Activated naive CD8-positive, alpha-beta T cell treated with anti-CD3 and anti-CD28 coated beads, Interleukin-2, amount 50 U/mL, for 24 hours (primary cell): ENCODE measurements at places on chromosomes 16 and 17.

DNA sequence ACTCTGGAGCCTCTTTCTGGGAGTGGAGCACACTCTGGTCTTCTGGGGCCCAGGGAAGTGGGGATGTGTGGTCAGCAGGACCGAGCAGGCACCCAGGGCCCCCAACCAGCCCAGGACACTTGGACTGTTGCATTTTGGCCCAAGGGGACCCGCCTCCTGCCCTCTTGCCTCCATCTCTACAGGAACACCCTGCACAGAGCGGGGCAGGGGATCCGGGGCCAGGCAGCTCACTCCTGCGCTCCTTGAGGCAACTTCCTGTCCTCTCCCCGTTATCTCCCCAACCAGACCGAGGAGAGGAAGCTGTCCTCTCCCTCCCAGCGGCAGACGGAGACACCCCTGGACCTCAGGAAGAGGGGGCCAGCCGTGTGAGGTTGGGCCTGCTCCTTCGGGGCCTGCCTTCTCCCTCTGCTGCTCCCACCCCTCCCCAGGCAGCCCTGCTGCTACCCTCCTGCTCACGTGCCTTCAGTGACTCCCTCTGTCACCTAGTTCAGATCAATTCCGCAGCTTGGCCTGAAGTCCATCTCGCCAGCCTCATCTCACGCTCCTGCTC lies 10.0 kb upstream of the ATP2A3 start:
- DNase-seq: no peak

DNA sequence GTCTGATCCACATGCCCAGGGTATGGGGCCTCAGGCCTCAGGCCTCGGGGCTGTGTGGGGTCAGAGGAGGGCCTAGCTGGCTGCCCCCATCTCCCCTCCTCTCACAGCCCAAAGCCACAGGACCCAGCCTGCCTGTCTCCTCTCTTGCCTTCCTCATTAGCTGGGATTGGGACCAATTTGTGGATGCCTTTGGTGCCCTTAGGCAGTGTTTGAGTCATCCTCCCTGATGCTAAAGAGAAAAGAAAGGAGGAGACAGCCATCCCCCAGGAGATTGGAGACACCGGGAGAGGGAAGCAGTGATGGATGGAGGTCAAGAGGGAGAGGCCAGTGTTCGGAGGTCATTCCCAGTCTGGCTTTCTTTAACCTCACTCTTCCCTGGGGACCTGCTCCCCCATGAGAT lies 23.3 kb upstream of the NOG start:
- DNase-seq: no peak

- no peak for DNase-seq
Measured at GRCh38 chr16:4115949-4116318, 308 bp downstream of the ADCY9 start.

DNA sequence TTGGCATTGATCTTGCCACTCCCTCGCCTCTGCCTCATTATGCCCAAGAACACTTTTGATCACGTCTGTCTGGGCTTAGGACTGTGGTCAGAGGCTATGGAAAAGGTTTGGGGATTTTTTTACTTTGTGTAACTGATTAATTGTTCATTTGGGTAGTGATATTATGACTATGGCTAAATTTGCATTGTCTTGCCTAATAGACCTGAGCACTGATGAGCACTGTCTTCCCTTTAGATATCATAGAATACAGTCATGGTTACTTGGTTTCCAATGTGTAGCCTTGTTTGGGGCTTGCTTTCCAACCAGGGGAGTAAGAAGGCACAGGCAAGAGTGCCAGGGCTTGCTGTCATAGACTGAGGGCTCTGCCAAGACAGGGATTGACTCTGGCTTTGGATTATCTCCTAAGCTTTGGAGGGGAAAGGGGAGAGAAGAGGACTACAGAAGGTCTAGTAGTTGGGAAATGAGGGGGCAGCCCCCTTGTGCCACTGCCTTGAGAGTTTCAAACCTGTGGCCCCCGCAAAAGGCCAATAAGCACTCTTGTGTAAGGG lies 13.7 kb downstream of the LIMD2 start:
- DNase-seq: no peak

DNA sequence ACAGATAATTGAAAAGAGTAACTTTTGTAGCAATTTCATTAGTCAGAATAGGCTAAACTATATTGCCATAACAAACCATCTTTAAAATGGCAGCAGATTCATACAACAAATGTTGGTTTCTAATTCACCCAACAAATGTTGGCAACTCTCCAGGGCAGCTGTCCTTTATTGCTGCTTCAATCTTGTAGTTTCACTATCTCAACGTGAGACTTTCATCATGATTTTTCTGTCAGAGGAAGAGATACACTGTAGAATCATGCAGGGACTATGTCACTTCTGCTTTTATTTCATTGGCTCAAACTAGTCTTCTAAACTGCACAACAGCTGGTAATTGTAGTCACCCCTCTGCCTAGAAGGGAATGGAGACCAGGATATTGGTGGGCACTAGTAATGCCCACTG lies 174.2 kb downstream of the TANC2 start:
- DNase-seq: no peak

DNA sequence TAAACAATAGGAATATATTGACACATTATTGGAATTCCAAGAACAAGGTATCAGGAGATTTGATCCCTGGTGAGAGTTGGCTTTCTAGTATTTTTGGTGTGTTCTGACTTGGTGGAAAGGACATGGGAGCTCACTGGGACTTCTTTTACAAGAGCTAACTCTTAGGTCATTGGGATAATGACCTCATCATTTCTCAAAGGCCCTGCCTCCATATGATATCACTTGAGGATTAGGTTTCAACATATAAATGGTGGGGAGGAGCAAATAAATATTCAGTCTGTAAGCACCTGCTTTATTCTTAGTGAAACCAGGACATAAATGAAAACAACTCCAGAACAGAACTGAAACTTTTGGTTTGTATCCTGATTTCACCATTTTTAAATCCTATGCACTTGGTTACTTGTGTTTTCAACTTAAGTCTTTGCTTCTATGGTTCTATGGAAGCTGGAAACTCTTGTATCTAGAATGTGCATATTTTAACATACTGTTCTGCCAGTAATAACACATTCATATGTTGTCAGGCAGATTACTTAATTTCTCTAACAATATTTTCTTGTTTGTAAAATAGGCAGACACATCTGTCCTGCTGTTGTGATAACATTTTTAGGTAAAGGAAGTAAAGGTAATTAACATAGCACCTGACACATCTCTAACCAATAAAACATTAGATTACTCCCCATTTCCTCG lies 1527.7 kb upstream of the CDH8 start:
- no peak for DNase-seq

DNA sequence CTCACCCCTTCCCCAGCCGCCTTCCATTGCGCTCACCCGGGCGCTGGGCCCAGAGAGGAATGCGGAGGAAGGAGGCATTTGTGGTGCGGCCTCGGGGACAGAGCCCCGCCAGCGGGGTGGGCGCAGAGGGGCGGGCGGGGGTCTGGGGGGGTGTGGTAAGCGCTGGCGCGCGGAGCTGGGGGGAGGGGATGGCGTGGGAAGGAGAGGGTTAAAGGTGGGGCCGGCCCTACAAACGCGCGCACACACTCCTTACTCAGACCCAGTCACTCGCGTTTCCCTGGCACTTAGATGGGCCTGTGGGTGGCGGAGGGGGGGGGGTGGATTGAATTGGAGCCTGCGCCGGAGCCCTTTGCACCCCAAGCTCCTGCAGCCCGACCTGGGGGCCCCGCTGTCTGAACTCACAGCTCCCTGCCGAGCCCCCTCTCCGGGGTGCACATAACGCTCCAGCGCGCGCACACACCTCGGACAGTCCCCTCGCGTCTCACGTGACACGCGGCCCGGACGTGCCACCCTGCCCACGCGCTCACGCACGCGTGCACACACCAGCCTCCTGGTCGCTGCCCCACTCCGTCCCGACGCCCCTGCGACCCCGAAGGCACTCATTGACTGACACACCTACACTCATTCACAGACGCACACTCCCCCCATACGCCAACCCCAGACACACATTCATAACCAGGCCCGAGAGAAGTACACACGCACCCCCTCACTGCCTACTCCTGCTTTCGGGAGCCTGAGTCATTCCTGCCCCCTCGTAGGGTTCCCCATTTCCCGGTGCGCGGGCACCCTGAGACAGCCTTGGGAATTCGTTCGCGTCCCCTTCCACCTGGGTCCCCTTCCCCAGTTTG lies 844 bp downstream of the TBKBP1 start:
- DNase-seq: peak; percentile 66

GRCh38 chr17:83104577-83105505 lies 25.4 kb downstream of the METRNL start:
- no peak for DNase-seq

GRCh38 chr17:52546493-52546892 lies 388.0 kb upstream of the CA10 start:
- no peak for DNase-seq

DNA sequence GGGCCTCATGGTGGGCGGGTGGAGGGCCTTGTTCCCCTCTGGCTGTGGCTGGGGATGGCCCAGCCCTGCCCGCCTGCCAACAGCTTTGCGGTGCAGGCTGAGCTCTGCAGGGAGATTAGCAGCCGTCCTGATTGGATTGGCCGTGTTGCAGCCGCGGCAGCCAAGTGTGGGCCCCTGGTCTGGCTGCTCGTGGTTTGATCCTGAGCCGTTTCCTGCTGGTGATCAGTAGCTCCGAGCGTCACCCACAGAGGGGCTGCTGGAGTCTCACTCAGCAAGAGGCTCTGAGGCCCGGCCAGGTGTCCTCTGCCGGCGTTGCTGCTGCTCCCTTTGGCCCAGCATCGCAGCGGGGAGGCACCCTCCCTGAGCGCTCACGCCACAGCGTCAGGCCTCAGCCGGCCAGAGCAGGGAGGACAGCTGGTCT lies 32.5 kb downstream of the BAIAP2 start:
- DNase-seq: no peak

DNA sequence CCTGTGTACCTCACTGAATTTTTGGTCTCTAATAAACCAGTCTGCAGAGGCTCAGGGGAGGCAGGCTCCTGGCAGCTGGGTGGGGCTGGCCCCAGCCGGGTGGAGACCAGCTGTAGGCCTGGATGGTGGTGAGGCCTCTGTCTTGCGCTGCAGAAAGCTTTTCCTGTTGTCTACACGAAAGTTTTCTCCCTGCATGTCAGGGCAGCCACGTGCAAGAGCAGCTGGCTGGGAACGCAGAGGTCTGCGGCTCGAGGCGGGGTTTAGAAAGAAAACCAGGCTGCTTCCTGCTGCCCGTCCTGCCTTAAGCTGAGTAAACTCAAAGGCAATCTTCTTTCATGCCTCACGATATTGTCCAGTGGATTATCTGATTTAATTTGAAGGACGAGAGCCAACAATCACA lies 2.4 kb downstream of the SERPINF1 start:
- DNase-seq: peak; percentile 40

- no peak for DNase-seq
Measured at GRCh38 chr17:291587-291986, 61.0 kb downstream of the RPH3AL start.

DNA sequence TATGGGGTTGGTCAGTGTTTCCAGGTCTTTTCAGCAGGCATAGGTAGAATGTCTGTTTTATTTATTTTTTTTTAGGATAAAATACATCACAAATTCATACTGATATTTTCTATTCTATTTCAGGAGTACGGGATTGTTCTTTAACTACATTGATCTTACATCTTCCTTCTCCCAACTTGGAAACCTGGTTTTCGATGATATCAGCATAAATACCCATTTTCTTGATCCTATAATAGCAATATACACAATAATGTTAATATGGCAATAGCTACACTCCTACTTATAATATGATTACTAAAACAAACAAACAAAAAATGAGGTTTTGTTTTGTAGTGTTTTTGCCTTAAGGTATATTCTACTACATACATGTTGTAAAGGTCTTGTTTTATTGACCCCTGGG lies 962.4 kb upstream of the GOT2 start:
- no peak for DNase-seq

DNA sequence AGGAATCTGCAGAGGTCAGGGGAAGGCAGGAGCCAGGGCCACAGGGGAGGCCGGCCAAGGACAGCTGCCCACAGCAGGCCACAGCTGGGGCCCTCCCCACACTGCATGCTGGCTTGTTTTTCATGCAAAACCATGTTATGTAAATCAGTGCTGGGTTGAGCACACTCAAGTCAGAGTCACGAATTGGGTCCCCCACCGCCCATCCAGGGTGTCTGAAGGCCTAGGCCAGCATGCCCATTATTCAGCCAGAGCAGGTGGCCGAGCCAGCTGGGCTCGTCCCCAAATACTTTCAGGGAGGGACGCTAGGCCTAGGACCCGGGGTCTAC lies 51.2 kb upstream of the TOB1 start:
- DNase-seq: no peak

GRCh38 chr17:43760254-43760852 lies 1.8 kb upstream of the SOST start:
- DNase-seq: peak; percentile 94

DNA sequence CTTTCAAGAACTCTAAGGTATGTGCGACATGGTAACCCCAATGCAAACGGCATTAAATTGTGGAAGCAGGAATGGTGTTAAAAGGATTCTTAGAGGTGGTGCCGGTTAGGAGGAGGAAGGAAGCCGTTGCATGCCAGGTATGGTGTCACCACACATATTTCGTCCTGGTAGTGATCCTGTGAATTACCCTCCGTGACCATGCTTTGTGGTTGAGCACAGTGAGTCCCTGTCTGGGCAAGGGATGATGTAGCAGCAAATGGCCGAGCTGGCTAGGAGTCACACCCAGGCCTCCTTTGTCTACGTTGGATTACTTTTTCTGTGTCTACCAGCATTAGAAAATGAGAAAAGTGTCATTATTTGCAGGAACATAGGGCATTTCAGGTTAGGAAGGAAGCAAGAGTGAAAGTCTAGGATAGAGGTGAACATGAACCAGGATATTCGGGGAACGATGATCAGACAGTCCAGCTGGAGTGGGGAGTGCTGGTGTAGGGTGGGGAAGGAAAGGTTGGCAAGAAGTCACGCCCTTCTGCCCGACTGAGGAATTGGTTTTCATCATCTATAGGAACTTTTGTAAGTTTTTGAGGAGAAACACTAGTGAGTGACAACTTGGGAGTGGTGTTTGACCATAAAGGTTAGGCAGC lies 123.5 kb downstream of the PRKCA start:
- no peak for DNase-seq

GRCh38 chr17:80313160-80313829 lies 52.6 kb downstream of the RNF213 start:
- DNase-seq: no peak

GRCh38 chr16:66881014-66881417 lies 701 bp downstream of the PDP2 start:
- peak; percentile 35 for DNase-seq

- DNase-seq: no peak
Measured at GRCh38 chr17:33463887-33464286, 170.8 kb upstream of the ASIC2 start.

DNA sequence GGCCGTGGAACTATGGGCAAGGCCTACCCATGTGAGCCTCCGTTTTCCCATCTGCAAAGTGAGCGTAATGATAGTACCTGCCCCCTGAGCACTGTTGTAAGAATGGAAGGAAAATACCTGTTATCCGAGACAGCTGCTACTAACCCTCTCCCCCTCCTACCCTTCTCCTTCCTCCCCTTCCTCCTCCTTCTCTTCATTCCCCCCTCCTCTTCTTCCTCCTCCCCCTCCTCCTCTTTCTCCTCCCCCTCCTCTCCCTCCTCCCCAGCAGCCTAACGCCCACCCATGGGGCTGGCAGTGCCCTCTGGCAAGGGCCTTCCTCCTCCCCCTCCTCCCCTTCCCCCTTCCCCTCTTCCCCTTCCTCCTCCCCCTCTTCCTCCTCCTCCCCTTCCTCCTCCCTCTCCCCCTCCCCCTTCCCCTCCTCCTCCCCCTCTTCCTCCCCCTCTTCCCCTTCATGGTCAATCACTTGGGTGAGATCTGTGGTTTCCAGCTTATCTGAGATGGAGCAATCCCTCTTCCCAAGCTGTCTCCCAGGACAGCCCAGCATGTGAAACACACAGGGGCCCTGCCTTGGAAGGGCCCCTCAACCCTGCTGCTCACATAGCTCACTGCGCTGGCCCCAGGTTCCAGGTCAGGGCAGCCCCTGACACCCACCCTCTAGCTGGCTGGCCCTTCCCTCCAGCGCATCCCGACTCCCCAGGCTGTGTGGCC lies 6.4 kb downstream of the ZFPM1 start:
- no peak for DNase-seq
